ENCODE measurements at places on chromosomes 2 and 18. TPM values are rescaled to one million over a fixed set of nuclear protein-coding genes. Genes with fewer than 3 reads are reported as not detected.

DNA sequence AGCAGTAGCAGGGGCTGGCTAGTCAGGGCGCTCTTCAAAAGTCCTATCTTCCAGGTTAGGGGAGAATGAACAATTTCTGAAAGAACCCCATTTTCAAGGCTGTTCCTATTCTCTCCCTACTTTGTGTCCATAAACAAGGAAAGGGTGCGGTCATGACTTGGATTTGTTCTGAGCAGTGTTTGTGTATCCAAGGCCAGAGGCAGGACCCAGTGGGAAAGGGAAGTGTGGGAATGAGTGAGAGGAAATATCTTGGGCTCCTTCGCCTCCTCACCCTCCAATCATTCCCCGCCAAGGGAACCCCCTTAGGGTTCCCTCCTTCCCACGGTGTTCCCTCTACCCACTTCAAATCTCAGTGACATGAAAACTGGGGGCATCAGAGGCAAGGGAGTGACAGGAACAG is 25.5 kb upstream of the SPTBN1 start:
- no peak for DNase-seq

The UGT1A4 gene
- 7.3 TPM for polyA plus RNA-seq

DNA sequence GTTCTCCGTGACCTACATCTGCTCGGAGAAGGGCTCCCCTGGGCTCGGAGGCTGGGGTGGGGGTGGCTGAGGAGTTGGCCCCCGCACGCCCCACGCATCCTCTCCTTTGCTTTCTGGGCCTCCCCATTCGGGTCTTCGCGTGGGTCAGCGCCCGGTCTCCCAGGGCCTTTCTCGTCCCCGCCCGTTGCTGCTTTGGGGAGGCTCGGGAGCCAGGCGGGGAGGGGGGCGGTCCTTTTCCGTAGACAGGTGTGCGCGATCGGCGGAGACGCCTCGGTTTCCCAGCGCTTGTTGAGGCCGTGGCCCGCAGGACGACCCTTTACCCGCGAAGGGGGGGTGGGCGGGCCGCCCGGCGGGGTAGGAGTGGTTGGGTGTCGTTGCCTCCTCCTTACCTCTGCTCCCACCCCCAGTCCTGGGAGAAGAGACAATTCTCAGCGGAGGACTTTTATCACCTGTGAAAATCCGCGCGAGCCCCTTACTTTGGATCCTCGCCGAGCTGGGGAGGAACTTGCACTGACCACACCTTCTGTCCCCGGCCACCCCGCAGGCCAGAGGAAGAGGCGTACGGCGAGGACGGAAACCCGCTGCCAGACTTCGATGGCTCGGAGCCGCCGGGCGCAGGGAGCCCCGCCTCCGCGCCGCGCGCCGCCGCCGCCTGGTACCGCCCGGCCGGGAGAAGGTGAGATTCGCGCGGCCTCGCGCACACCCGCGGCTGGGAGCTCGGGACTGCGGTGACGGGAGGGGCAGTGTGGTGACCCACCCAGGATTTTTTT is 2.6 kb downstream of the ADCYAP1 start:
- no peak for DNase-seq

- no peak for DNase-seq
Observed at GRCh38 chr18:43692099-43692690, 414.9 kb upstream of the SYT4 start.

- DNase-seq = no peak
Observed at GRCh38 chr18:79597831-79598632, 81.6 kb upstream of the CTDP1 start.

DNA sequence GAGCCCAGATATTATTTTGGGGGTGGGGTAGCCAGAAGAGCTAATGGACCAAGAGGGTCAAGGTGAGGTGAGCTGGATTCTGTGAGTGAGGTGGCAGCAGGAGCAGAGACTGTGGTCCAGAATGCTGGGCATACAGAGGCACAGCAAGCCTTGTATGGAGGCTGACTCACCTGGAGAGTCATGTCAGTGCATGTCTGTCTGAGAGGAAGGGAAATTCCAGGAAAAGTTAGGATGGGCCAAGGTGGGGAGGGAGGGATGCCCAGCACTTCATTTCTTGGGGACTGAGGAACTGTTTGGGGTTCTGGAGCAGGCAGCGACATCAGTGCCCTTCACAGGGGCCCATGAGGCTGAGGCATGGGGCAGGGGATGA is 21.1 kb downstream of the PER2 start:
- DNase-seq = no peak

GRCh38 chr2:149087751-149088150 is 49.3 kb downstream of the LYPD6B start:
- no peak for DNase-seq

The AQP12B gene
- polyA plus RNA-seq = not detected

GRCh38 chr2:142989273-142990204 is 112.1 kb downstream of the KYNU start:
- DNase-seq = peak; percentile 32

DNA sequence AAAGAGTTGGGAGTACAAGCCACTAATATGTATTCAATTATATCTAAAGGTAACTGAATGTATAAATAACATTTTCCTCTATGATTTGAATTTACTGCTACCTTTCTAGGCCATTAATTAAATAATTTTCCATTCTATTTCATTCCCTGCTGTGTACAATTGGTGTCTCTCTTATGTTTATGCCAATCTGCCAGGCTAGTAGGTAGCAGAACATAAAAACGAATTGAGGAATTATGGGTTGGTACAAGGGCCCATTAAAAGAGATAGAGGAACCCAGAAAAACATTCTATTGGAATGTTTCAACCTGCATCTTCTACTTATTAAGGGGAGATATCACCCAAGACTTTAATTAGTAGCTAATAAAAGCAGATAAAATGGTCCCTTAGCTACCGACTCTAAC is 32.2 kb downstream of the AKAIN1 start:
- DNase-seq = no peak

GRCh38 chr2:171018522-171018921 is 89.5 kb downstream of the GORASP2 start:
- DNase-seq = no peak

GRCh38 chr2:110770404-110770958 is 38.1 kb downstream of the ACOXL start:
- DNase-seq = no peak

DNA sequence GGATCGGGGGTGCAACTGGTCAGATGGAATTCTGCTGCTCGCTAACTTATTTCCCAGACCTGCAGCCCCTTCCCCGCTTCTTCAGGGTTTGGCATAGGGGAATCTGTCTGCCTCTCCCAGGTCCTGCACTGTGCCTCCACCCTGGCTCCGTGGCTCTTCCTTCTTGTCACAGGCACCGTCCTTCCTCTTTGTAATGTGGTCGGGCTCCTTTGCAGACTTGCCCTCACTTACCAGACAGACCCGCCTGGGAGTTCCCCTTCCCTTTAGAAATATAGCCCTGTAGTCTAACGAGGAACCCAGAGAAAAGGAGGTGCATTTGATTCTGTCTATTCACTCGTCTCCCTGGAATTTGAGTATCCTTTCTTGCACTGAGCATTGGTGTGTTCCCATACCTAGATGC is 63.9 kb upstream of the PAX8 start:
- peak; percentile 10 for DNase-seq

The GAL3ST2 gene
- 0.04 TPM for polyA plus RNA-seq

DNA sequence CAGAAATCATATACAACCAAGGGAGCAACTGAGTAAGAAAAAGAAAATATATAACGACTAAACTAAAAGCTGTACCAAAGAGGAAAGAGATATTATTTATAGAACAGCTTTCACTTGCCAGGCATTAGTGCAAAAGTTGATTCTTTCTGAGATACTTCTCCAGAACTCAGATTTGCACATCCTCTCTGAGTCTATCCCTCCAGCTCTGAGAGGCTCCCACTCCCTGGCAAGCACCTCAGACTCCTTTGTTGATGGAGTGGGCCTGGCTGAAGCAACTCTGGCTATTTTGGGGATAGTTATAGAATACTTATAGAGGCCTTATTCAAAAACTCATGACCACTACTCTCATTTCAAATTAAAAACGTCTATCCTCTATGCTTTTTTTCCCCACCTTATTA is 501.6 kb upstream of the TNP1 start:
- DNase-seq = no peak

The ASXL3 gene
- 3.8 TPM for polyA plus RNA-seq

The SNTG2 gene
- 1.1 TPM for polyA plus RNA-seq

The SLC19A3 gene
- polyA plus RNA-seq = 8.4 TPM

DNA sequence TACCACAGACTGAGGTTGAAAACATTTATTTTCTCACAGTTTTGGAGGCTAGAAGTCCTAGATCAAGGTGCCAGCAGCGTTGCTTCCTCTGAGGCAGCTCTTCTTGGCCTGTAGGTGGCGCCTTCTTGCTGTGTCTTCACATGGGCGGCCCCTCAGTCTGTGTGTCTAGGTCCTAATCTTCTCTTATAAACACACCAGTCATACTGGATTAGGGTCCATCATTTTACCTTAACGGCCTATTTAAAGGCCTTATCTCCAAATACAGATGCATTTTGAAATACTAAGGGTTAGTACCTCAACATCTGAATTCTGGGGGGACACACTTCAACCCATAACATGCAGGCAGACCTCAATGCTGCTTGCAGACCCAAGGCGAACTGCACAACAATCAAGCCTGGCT is 4.4 kb upstream of the RMC1 start:
- DNase-seq = peak; percentile 75

DNA sequence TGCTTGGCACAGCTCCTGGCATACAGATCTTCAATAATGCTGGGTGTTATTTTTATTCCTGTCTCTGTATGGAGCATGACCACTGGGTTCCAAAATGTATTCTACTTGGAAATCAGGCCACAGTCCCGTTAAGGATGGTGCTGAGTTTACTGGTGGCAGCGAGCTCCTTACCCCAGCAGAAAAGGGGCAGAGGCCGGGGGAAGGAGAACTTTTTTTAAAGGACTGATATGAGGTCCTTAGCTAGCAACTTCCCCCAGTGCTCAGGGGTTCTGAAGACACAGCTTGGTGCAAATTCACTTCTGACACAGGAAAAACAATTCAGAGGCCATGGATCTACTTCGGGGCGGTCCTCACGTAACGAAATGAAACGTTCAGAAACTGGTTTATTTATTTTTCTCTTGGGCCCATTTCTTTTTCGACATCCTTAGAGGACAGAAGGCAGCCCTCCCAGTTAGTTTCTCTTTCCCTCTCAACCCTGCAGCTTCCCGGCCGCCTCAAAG is 872 bp downstream of the RDH14 start:
- DNase-seq = no peak

The REEP1 gene
- 5.9 TPM for polyA plus RNA-seq

DNA sequence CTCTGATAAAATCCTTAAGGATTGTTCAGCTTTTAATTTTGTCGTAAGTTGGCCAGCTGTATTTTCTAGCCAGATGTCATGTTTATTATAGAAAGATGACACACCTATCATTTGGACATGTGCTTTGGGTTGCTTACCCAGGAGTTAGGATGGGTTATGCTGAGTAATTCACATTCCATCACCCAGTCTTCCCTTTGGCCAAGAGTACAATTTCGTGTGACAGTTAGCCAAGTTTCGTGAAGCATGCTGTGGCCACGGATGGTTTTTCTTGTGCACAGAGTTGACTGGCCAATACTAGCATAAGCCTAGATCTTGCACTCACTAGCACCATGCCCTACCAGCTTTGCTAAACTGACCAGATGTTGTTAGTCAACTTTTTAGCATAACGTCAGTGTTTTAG is 5.8 kb downstream of the MAPRE3 start:
- no peak for DNase-seq

GRCh38 chr2:104840156-104840555 is 13.8 kb upstream of the POU3F3 start:
- DNase-seq = no peak

The DYSF gene
- 5.0 TPM for polyA plus RNA-seq

DNA sequence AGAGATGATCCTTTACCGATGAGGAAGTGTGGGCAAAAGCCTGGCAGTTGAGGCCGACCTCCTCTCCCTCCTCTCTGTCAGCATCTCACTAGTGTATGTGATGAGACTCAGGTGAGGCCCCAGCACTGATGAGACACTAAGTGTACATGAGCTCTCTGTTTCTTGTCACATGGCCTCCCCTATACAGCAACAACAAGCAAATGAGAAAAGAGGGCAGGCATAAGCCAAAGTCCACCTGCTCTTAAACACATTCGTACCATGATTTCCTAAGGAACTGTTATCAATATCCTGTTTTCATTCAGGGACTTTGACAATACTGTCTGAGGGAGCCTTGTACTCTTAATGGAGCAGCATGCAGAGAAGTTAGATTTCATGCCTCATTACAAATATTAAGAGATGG is 113.0 kb downstream of the CNTNAP5 start:
- DNase-seq = peak; percentile 63

DNA sequence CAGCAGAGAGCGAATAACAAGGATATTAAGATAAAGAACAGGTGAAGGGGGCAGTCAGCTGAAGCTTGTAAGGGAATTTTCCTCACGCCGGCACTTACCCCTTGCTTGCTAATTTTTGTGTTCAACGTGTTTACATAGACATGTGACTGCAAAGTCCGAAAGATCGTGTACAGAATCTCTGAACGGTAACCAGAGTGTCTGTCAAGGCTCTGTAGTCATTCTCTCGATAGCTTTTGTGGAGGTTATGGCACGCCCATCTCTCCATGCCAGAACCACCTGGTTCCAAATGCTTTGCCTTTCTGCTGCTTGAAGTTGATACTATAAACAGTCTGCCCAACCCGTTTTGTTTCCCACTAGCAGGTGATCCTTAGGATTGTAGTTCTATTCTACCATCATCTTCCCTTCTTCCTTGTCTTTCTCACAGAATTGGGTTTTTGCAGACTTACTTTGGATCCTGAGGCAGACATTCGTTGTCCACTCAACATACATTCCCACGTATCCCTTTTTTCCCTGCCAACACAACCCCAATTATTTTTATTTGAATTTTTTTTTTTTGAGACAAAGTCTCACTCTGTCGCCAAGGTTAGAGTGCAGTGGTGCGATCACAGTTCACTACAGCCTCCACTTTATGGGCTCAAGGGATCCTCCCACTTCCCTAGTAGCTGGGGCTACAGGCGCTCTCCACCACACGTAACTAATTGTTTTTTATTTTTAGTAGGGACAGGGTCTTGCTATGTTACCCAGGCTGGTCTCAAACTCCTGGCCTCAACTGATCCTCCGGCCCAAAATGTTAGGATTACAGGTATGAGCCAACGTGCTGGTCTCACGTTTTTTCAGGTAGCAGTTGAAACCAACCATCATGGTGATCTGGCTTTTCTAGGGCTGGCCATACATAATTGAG is 1.3 kb upstream of the USP34 start:
- DNase-seq = peak; percentile 55

DNA sequence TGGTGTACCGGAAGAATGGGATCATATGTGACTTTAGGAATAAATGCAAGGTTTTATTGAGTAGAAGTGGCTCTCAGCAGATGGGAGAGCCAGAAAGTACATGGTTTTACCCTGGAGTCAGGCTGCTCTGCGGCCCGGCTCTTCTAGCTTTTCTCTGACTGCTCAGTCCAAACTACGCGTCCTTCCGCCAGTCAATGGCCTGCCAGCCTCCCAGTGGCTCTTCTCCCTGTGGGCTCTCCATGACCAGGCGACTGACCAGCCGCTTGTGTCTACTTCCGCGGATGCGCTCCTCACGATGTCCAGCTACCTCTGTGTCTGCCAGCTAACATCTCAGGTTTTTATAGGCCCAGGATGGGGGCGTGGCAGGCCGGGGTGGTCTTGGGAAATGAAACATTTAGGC is 220.4 kb downstream of the VAPA start:
- no peak for DNase-seq

- no peak for DNase-seq
Observed at GRCh38 chr2:26859622-26860021, 11.7 kb downstream of the DPYSL5 start.

The VAMP5 gene
- 92.6 TPM for polyA plus RNA-seq
